ENCODE measurements at places on chromosomes 6 and 20. TPM values are rescaled to one million over a fixed set of nuclear protein-coding genes. Genes with fewer than 3 reads are reported as not detected.

The MBOAT1 gene
- total RNA-seq, result 2.4 TPM

The LY6G5C gene
- total RNA-seq, result 0.88 TPM

The SLC22A1 gene
- total RNA-seq, result not detected

DNA sequence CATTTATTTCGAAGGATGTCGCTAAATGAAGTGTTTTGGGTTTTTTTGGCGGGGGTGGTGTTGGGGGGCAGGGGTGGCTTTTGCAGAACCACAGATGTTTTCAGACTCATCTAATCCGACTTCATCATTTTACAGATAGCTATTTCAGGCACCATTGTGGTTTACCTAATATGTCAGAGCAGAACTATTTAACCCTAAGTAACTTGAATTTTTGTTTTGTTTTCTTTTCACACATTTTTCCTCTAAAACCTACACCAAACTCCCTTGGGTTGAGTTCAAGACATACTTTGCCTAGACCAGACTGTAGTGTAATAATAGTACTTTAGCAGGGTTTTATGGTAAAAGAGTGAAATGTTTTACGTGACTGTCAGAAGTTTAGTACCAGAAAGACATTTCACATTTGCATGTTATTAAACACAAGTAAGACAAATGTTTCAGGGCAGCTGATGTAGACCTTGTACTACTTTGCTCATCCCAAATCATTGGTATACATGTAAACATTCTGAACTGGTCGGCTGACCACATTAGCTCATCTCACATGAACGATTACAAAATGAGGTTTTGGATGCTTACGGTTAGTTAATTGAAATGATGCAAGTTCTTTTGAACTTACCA lies 37.7 kb downstream of the MAP3K4 start:
- no peak for DNase-seq

- no peak for DNase-seq
These were observed 36.2 kb upstream of the E2F3 start for GRCh38 chr6:20365456-20365855.

- DNase-seq, result no peak
These were observed 983 bp downstream of the RBBP9 start for GRCh38 chr20:18496042-18496441.
